Activated CD4-positive, alpha-beta T cell treated with anti-CD3 and anti-CD28 coated beads, Interleukin-10, Interleukin-2, amounts not matched to agents 100 ng/mL and 50 ng/mL, durations not matched to agents 16 hours and 8 hours (primary cell): ENCODE measurements at places on chromosomes 4 and X.
A peak's percentile ranks its signal among the peaks of the same experiment; 100 is the strongest.

DNA sequence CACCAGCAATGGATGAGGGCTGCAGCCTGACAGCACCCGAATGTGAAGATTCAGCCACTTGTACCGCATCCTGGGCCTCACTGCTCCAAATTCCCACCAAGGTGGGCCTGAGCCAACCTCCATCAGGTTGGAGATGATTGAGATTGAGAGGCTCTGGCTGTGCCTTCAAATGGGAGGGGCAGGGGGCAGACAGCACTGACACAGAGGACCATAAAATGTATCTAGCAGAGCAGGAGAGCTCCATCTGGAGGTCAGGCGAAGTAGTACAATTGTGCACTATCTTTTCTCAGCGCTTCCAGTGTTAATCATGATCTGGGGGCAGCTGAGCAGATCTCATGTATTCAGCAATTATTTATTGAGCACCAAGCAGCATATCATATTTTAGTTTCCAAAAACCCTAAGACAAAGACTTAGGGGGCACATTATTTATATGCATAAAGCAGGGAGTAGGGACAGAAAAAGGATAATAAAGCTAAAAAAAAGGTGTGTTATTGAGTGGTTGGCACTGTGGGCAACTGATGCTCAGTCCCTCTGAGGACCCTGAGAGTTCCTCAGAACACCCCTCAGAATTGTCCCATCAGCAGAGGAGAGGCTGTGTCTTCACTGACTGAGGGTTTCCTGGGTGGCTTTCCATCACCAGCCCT is 31.6 kb upstream of the C1QTNF7 start:
- peak; percentile 61 for DNase-seq

- no peak for DNase-seq
Measured at GRCh38 chrX:122934131-122934530, 249.9 kb upstream of the GRIA3 start.

GRCh38 chr4:75830906-75831305 is 71.3 kb downstream of the PPEF2 start:
- no peak for DNase-seq

- peak; percentile 29 for DNase-seq
Measured at GRCh38 chrX:136209016-136209738, 42.0 kb downstream of the MAP7D3 start.

- DNase-seq: no peak
Measured at GRCh38 chrX:40422021-40422420, 158.7 kb upstream of the ATP6AP2 start.

GRCh38 chrX:115344885-115345614 is 55.5 kb downstream of the LUZP4 start:
- no peak for DNase-seq

DNA sequence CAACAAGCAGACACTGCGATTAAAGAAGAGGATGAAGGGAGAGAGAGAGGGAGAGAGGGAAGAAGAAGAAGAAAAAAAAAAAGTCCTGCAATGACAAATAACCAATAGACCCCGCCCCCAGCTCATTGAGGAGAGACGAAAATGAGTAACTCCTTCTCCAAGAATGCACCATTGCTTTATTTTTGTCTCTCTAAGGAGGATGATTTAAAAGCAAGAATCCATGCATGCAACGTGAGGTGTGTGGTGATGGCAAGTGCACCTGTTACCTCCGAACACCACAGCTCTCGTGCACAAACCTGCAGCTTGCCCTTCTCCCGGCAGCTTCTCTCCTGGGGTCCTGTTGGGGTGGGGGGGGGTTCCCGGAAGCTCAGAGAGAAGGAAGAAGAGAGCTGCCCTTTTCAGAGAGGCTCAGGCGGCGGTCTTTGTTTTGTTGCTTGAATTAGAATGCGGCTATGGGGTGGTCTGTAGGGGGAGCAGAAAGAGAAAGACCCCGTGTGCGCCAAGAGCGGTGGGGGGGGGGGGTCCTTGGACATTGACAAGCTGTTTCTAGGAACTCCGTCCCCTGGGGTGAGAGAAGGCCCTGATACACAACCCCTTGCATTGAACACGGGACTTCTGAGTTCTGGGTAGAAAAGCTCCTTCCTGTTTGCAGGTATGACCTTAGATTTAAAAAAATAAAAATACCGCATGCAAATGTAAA is 100.7 kb downstream of the CRLF2 start:
- no peak for DNase-seq

GRCh38 chr4:120857312-120857711 is 65.2 kb downstream of the PRDM5 start:
- DNase-seq: no peak

DNA sequence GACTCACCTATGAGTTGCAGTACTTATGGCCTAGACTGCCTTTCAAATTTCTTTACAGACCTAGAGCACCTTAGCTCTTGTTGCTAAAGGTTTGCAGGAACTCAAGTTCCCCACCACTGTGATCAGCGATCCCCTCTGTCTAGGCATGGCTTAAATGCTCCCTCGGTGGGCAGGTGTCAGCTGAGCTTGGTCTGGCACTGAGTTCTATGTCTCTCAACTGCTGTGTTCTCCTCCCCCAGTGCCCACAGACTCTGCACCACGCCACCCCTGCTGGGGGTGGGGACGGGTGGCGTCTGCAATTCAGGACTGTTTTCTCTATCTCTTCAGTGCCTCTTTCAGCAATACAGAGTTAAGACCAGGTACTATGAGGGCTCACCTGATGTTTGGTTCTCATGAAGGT is 30.5 kb downstream of the TMEM271 start:
- DNase-seq: no peak

GRCh38 chrX:48945517-48946348 is 11.7 kb downstream of the OTUD5 start:
- peak; percentile 65 for DNase-seq

GRCh38 chrX:10524578-10524977 is 95.8 kb downstream of the MID1 start:
- no peak for DNase-seq

DNA sequence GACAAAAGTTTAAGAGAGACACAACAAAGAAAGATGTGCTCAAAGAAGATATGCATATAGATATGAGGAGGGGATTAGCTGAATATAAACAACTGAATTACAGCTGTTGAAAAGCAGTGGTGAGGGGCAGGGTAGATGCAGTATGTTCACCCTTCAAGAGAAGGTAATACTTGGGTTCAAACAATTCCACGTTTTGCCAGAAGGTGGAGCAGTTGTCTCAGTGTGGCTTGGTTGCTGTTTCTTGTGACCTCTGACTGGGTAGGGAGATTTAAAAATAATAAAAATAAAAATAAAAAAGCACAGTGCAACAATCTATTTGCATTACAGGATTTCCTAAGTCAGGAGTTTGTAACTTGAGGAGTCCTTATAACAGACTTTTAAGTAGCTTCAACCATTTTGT is 23.3 kb downstream of the PHOX2B start:
- no peak for DNase-seq

- no peak for DNase-seq
Measured at GRCh38 chr4:76365636-76366035, 55.3 kb downstream of the CCDC158 start.

DNA sequence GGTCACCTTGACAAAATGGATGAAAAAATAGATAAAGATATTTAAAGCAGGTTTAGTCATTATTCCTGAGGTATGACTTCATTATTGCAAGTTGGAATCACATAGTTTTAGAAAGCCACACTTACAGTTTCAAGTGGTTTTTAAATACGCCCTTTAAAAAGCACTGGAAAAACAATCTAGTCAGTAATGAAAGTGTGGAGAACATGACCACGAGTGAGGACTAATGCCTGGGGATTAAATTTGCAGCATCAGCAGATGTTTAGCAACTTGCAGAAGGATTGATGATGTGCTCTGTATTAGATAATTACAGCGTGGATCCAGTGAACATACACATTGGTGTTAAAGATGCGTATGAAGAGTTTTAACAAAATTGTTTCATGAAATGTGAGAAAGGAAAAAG is 5.9 kb downstream of the SPARCL1 start:
- no peak for DNase-seq

DNA sequence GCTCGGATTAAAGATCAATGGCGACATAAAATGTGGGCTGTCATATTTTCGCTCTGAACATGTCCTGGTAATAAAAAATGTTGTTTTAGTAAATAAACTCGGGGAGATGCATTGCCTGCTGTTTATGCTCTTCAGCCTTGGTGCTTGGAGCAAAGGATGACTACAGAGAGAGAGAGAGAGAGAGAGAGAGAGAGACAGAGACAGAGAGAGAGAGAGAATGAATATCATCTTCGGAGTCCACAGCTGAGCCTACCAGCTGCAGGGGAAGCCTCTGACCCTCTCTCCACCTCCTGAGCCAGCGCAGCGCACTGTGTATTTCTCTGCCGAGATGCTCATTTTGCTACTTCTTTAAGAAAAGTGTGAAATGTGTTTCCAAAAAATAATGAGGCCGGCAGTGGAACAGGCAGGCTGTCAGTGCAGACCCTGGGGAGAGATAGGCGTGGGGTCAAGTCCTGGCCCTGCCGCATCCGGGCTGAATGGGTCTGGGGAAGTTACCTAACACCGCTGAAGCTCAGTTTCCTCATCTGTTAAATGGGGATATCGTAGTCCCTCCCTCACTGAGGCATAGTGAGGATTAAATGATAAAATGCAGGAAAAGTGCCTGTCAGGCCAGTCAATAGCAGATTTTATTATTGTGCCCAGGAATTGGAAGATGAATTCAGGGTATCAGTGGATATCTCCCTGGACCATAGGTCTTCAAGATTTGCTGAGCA is 58.5 kb upstream of the LGI2 start:
- no peak for DNase-seq

- peak; percentile 31 for DNase-seq
Measured at GRCh38 chr4:121898150-121898549, 27.9 kb upstream of the BBS7 start.

GRCh38 chr4:107877361-107877760 is 52.6 kb downstream of the SGMS2 start:
- no peak for DNase-seq

- no peak for DNase-seq
Measured at GRCh38 chr4:65924843-65925242, 254.6 kb upstream of the EPHA5 start.

GRCh38 chr4:165079476-165079875 is 25.8 kb downstream of the TRIM75 start:
- no peak for DNase-seq

DNA sequence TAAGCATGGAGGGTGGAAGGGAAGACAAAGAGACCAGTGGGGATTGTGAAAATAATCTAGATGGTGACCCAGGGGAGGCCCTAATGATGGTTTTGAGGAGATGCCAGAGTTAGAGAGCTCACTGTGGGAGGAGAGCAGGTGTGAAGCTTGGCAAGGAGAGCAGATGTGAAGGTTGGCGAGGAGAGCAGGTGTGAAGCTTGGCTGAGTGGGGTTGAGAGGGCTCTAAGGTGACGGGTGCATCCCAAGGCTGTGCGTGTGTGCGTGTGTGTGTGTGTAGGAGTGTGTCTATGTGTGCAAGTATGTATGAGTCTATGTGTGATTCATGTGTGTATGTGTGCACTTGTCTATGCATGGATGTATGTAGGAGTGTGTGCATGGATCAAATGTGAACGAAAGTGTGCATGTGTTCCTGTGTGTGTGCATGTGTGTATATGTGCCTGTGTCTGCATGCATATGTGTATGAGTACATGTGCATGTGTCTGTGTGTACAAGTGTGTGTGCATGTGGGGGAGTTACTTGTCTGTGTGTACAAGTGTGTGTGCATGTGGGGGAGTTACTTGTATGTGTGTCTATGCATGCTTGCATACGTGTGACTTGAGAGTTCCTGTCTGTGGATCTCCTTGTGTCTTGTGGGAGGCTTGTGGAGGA is 72.0 kb downstream of the EVC start:
- no peak for DNase-seq

DNA sequence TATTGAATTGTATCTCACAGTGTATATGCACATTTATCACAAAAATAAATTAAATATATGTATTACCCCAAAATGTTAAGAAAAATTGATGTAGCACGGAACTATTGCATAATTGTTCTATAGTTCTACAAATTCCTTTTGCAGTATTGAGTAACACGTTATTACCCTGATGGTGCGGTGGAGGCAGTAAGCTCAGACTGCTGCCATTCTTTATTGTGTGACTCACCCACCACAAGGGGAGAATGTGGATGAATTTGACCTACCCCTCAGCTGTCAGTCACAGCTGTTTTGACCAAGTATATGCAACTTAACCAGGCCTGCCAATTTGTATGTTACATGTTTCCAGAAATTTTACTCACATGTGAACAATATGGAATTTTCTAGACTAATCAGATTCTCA is 506.6 kb downstream of the SH3BGRL start:
- no peak for DNase-seq

DNA sequence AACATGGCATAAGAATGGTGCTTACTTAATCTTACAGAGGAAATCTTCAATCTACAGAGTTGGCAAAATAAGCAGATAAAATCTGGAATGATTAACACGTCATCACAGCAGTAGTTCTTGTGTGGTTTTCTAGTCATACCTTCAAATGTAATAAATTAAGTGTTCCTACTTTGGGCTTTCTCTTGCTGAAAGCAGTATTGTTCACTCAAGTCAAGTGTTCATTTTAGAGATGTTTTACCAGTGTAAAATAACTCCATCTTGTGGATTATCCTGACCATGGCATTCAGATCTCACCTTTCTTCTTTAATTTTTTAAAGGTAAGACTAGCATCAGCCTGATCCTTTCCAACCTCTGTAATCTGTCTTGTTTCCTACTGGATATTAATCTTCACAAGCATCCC is 72.9 kb downstream of the ADAMTS3 start:
- DNase-seq: no peak

- no peak for DNase-seq
Measured at GRCh38 chr4:117640836-117641235, 393.4 kb upstream of the NDST3 start.

- DNase-seq: peak; percentile 55
Measured at GRCh38 chrX:40468033-40468846, 112.5 kb upstream of the ATP6AP2 start.

- DNase-seq: no peak
Measured at GRCh38 chr4:8433136-8433535, 7.4 kb downstream of the ACOX3 start.

GRCh38 chr4:2259036-2259540 is 2.8 kb downstream of the MXD4 start:
- no peak for DNase-seq

DNA sequence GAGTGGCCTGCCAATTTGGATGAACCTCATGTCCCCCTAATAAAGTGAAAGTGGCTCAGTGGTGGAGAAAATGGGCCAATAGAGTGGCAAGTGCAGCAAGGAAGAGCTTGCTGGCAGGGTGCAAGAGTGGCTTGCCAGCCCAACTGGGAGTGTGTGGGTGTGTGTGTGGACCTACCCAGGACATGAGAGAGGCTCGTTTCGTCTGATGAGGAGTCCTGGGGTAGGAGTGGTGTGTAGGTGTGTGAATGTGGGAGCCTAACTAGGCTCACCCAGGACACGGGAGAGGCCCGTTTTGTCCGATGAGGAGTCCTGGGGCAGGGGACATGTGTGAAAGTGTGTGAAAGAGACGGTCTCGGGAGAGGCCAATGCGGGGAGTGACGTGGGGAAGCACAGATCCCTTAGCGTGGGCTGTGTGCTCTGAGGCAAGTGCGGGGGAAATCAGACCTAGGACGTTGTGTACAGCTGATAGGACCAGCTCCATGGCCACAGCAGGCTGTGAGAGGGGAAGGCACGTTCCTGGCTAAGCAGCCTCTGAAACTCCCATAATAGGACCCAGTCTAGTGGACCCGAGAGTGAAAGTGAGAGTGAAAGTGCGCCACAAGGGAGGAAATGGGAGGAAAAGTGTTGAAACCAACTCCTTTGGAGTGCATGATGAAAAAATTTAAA is 5.3 kb downstream of the GAGE10 start:
- DNase-seq: peak; percentile 31
